Stimulated activated naive CD4-positive, alpha-beta T cell treated with Interleukin-2 at 50 U/mL for 16 hours (primary cell): ENCODE measurements at places on chromosomes 11 and 22.

DNA sequence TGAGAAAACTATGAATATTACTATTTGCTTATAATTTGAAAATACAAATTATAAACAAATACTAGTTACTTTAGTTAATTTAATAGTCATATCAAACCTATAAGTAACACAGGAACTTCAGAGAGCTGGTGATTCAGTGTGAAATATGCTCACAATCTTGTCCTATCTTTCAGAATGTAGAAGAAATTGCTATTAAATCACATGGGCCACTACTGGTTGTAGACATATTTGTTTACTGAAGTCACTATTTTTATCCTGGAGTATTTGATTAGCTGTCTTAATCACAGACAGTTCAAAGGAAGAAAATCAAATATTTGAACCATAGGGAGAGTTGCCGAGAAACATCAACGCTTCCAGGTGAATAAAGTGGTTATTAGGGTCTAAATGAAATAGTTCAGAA lies 187.6 kb upstream of the ANO3 start:
- DNase-seq: no peak

DNA sequence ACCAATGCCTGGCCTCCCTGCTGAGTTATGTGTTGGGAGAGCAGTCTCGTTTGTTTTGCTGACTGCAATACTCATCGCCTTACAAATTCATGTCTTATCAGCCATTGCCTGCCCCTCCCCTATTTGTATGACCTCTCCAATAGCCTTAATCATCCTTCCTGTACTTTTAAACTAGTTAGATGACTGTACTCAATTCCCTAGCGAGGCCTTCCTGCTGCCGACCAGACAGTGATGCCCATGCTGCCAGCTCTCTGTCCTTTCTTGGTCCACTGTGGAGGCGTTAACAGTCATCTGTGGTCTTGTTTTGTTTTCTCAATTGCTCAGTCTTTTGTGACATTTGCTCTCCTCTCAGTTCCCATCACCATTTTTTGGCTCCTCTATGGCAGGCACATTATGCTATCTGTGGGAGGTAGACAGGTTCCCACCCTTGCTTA lies 20.3 kb upstream of the YPEL1 start:
- DNase-seq: no peak

DNA sequence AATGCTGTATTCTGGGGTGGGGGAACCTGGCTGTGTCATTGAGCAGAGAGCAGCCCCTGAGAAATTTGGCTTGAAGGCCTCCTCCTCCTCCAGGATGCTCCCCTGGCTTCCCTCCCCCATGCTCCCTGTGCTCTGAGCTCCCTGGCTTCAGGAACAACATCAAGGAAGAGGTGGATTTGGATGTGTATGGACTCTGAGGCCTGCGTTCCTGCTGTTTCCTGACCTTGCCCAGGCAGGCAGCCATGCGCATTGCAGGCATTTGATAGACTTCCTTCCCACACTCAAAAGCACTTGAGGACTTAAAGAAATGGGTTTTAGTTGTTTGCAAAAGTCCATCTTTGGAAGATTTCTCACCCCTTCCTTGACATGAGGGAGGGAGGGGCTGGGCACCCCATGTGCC lies 1317.1 kb downstream of the BRD1 start:
- no peak for DNase-seq

- no peak for DNase-seq
Measured at GRCh38 chr22:48431014-48431413, 1396.7 kb downstream of the BRD1 start.

DNA sequence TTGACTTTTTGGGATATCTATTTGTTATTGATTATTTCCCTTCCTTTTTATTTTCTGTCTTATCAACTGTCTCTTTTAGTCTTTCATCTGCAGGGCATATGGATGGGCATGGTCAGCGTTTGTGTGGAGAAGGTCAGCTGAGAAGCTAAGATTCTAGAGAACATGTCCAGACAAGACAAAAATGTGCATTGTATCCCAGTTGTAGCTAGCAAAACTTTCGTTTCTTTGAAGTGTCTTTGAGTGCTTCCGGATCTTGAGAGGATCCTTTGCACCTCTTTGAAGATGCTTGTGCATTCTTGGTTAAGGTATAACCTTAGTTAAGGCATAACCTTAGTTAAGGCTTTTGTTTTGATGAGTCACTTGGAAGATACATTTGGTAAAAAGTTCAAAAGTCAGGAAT lies 329.9 kb upstream of the LRRC4C start:
- no peak for DNase-seq

DNA sequence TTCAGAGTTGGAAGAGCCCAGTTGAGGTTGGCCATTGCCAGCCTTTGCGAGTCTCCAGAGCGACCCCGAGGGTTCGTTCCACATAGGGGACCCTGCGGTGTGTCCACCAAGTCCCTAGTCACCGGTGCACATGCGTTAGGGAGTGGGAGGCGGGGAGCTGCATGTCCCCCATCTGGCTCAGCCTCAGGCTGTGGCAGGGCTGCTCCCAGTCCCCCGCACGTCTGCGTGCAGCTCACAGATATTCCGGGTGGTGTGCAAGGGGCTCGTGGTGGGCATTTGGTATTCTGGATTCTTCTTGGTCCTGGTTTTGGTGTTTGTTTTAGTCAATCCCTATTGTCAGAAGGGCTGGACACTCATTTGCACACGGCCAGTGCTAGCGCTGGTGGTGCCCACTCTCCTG lies 48.8 kb downstream of the MUC6 start:
- no peak for DNase-seq

DNA sequence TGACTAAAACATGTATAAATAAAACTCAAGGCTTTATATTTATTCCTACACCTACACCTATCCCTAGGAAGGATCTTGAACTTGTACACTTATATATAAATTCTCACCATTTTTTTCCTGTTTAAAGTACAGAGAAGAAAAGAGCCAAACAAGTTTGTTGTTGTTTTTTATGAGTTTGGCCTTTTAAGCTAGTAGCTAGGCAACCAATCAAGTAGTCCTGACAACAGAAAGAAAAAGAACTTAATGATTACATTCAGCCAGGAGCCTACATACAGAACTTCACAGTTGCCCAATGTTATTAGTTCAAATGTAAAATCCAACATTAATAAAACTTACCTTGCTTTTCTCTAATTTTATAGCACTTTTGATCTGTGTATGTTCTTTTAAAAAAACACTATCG lies 316.2 kb downstream of the SOX6 start:
- DNase-seq: no peak

DNA sequence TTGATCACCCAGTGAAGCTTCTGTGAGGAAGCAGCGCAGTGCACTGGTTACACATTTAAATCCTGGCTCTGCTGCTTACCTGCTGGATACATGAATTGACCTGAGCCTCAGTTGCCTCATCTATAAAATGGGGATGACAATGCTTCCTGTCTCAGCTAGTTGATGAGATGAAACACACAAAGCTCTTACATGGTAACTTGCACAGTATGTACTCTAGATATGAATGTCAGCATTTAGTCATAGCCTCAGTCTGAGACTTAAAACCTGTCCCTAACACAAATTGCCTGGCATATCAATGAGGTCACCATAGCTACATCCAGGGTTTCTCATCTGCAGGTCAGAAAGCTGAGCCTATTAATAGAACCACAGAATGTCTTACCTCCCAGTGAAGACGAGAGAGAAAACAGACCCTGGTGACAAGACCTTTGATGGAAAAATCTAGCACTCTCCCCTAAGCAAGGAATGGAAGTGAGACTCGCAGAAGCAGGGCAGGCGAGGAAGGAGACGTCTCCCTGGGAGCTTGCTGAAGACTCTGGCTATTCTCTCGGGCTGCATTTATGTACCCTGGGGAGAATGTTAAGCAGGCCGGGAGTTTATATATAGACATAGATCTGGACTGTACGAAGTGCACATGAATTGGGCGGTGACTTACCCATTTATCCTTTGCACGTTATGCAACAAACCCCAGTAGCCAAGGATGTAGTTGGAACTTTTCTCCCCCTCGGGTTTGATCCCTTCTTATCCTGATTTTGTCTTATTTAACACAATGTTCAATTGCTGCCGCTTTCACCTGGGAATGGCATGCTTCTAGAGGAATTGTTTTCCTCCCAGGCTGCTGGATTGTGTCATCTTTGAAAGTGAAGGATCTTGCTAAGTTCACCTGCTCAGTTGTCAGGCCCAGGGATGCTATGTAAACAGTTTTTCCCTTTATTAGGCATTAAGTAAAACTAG lies 18.0 kb downstream of the SDHAF2 start:
- DNase-seq: no peak

DNA sequence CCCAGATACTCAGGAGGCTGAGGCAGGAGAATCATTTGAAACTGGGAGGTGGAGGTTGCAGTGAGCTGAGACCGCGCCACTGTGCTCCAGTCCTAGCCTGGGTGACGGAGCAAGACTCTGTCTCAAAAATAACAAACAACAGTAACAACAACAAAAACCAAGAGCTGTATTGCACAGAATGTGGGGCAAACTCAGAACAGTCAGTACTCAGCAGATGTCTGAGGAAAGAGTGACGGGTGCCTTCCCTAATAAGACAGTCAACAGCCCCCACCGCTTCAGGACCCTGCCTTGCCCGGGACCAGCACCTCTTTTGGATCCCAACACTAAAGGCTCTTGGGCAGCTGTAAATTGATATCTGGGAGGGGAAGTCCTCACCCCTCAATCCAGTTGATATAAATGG lies 40.3 kb downstream of the RIBC2 start:
- no peak for DNase-seq

DNA sequence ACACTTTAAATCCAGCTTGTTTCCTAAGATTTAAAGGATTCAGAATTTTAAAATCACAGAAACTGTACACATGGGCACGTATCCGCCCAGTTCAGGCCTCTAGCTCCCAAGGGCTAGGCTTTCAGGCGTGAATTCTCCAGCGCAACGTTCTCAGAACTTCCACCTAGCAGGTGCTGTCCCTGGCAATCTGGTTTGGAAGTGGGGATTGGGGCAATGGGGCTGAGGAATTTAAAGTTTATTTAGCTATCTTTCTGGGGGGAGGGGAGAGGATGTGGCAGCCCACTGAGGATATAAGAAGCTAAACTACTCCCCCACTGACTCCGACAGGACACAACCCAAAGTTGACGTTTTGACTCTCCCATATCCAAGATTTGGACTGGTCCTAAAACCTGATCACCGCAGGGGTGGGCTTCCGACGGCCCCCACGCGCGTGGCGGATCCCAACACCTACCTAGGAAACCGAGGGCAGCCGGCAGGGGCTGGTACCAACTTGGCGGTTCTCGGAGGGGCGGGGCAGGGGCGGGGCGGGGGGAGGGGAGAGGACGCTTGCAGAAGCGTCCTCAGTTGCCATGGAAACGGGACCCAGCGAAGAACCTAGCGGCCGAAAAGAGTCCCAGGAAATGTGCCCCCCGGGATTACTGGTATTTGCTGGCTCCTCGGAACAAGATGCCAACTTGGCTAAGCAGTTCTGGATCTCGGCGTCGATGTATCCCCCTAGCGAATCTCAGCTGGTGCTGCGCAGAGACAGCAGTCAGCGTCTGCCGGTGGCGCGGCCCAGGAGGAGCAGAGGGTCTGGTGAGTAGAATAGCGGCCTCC lies at the start of gene HOATZ:
TSS of gene HOATZ (plus strand) at position 563 of the 816 bp plus-strand sequence. CDS start at position 570, 7 bp downstream.
- no peak for DNase-seq

- no peak for DNase-seq
Measured at GRCh38 chr11:59900366-59901126, 22.0 kb downstream of the OOSP3 start.

DNA sequence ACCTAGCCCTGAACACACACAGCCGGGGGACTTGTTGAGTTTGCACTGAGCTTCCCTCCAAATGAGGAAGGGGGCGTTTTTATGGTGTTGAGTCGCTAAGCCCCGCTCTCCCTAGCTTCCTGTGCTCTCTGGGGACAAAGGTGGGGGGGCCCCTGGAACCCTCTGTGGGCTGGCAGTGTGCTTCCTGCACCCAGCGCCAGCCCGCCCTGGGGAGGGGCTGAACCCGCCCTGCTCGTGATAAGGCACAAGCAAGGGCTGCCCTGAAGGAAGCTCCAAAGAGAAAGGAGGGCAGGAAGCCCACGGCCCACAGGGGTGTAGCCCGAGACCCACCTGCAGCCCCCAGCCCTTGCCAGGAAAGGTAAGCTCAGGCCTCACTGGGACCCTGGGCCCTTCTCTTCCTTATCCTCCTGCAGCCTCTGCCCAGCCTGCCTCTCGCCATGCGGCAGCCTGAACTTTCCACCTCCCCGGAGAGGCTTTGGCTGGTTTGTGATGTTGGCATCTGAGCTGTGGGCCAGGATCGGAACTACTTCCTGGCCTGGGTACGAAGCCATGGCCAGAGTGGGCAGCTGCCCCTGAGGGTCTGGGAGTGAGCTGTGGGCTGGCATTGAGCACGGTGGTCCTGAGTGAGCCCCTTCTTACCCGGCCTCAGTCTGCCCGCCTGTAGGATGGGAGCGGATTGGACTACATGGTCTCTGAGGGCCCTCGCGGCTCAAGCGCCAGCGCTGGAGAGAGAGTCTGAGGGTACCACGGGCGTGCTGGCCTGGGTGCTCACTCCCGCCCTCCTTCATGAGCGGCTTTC lies at the start of gene FERMT3:
TSS of gene FERMT3 (plus strand) at position 265 of the 799 bp plus-strand sequence. CDS start 644 bp downstream, outside the sequence.
- peak; percentile 60 for DNase-seq

- no peak for DNase-seq
Measured at GRCh38 chr11:78791964-78792363, 217.3 kb upstream of the NARS2 start.

GRCh38 chr11:101180481-101180880 lies 50.9 kb upstream of the PGR start:
- no peak for DNase-seq

DNA sequence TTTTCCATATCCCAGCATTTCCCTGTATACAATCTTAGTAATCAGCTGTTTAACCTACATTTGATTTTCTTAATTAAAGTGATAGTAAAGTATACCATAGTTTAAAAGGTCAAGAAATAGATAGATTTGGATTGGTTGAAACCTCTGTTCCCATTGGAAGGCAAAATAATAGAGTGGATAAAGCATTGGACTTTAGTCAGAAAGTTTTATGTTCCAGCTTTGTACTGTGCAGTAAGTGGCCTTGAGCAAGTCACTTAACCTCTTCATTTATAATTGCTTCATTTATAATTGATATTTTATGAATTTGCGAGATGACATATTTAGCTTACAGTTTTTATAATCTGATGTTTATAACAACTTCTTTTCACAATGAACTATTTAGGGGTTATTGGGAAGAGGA lies 3.6 kb downstream of the ZFP91 start:
- no peak for DNase-seq

DNA sequence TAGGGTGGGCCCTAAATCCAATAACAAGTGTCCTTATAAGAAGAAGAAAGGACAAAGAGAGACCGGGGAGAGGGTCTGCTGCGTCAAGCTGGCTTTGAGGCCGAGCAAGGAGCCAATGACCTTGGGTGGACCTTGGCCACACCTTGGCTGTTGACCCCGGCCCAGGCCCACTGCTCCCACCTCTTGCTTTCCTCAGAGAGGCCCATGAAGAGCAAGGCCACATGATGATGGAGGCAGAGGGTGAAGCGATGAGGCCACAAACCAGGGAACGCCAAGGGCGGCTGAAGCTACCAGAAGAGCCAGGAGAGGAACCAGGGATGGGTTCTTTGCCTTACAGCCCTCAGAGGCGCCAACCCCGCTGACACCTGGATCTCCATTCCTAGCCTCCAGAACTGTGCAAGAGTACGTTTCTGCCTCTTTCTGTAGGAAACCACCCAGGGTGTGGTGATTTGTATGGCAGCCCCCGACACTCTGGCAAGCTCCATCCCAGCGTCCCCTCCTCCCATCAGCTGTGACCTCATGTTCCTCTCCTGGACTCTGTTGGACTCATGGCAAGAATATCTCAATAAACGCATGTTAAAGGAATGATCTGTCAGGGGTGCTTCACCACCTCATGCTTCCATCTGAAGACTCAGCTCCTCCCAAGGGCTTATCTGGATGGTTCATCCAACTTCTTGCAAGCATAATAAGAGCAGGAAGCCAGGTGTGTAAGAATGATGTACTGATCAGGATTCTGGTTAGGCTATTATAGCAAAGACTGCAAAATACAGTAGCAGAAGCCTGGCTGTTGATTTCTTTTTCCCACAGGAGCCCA lies 41.6 kb upstream of the LINC01488 start:
- DNase-seq: no peak
